Esophagus squamous epithelium (tissue), 5 donors: ENCODE measurements at places on chromosomes 6 and 20.

- no peak for DNase-seq
These were observed 55.6 kb downstream of the GOPC start for GRCh38 chr6:117546674-117547073.

DNA sequence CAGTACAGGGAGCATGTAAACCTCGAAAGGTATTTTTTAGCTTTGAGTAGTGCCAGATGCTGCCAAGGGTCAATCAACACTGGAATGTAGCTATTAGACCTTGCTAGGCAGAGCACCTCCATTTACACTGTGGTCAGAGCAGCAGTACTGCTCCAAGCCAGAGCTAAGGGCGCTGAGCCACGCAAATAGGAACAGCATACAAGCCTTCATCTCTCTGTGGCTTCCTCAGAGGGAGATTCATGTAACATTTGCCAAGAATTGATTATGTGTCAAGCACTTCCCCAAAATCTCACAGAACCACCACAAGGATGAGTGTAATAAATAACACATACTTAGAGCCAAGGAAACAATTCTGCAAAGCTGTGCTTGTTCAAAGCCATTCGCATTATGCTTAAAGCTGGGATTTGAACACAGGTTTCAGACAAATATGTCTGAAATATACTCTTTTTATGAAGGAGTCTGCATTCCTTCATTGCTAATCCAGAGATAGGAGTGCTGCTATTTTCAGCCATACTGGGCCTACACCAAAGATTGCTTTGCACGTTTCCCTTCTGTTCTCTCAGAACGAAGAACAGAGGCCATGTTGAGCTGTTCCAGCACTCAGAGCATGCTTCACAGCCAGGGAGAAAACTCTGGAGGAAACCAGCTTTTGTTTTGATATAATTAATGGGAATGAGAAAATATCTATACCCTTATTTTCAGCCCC, 97.7 kb downstream of the SLC16A10 start:
- no peak for DNase-seq

- DNase-seq = no peak
These were observed 8.0 kb upstream of the UBE2J1 start for GRCh38 chr6:89360415-89360999.

DNA sequence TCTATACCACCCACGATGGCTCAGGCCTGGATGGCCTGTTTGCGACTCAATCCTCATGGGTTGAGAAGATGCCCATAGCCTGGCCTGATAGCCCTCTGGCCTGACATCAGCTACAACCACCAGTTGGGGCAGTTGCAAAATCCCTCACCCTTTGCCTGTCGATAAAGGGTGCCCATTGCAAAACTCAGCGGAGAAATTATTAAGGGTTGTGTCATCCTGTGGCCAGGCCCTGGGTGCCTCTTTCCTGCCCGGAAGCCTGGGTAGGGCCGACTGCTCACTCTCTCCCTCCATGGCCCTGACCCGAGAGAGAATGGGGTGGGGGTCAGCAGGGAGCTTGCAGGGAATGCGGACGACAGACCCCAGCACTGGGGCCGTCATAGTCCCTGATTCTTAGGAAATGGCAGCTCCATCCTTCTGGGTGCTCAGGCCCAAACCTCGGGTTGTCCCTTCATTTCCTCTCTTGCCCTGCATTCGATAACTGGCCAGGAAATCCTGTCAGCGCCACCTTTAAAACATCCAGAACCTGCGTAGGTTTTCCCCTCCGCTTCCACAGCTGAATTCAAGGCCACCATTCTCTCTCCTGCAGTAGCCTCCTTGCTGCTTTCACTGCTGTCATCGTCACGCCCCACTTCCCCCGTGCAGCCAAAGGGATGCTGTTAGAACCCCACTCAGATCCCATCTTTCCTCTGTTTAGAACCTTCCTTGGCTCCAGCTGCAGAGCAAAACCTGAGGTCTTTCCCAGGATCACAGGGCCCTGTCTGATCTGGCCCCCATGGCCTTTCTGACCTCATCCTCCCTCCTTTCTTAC, 31.1 kb downstream of the CEBPB start:
- DNase-seq = no peak

- DNase-seq = no peak
These were observed 1.5 kb upstream of the MDFI start for GRCh38 chr6:41636833-41637193.

DNA sequence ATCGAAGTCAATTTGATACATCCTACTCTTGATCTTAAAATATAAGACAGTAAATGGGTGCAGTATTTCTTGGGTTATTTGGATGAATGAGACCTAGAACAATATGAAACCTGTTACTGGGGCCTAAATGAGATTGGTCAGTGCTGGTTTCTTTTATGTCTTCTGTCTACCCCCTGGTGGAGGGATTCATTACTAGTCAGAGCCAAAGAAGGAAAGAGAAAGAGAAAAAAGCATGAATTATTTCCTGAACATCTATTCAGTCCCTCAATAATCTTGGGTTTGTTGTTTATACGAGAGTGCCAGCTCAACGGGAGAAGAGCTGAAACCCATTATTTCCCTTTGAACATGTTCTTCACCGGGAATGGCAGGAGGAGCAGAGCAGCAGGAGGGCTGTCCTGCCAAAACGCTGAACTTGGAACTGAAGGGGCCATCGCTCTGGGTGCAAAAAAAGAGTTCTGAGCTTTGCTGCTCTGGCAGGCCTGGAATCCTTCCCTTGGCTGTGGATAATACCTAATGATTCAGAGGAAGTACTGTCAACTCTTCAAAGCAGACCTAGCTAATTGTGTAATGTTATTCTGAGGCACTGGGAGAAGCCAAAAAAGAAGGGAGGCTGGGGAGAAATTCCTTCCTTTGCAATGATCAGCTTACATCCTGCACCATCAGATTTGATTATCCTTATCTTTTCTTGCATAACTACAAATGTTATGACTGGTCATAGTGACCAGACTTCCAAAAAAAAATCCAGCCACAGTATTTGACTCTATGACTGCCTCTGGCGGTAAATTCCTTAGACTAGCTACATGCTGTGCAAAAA, 72.0 kb downstream of the BLOC1S5 start:
- DNase-seq = no peak
